ENCODE measurements at places on chromosomes 4 and X.

- no peak for DNase-seq
Observed at GRCh38 chr4:56728512-56728911, 47.4 kb upstream of the HOPX start.

DNA sequence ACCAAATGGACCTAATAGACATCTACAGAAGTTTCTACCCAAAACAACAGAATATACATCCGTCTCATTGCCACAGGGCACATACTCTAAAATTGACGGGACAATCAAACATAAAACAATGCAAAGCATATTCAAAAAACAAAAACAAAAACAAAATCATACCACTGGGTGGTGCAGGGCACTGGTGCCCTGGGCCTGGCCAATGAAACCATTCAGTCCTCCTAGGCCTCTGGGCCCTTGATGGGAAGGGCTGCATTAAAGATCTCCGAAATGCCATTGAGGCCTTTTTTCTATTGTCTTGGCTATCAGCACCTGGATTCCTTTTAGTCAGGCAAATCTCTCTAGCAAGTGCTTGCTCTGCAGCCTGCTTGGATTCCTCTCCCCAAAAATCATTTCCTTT lies 213.9 kb upstream of the ZCCHC13 start:
- no peak for DNase-seq

GRCh38 chr4:82624819-82625218 lies 63.0 kb upstream of the TMEM150C start:
- DNase-seq, result no peak

GRCh38 chrX:18490806-18491555 lies 65.6 kb downstream of the CDKL5 start:
- DNase-seq, result no peak

DNA sequence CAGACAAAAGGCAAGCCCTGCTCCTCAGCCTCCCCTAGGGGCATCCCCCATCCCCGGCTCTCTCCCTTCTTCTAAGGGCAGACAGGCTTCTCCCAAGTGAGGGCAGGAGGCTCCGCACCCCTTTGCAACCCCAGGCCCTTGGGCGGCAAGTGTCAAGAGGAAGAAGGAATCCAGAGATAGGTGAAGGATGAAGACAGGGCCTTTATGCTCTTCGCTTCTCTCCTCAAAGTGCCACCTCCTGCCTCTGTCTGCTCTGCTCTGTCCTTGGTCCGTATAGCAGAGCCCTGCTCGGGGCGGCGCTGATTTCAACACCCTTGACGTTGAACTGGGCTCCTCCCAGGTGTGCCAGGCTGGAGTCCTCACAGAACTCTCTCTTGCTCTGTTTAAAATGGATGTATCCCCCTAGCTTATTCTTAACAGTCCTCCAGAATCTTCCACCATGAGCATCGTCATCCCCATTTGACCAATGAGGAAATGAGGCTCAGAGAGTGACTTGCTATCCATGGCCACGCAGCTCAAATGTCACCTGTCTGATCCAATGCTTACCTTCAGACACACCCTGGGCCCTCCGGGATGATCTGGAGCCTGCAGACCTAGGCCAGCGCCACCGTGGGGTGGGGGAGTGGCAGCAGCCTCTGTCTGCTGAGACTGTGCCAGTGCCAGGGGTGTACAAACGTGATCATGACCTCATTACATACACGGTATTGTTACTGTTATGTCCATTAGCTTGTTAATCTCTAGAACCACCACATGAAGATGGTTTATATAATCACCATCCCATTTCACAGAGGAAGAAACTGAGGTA lies 99.8 kb downstream of the PHKA2 start:
- no peak for DNase-seq

DNA sequence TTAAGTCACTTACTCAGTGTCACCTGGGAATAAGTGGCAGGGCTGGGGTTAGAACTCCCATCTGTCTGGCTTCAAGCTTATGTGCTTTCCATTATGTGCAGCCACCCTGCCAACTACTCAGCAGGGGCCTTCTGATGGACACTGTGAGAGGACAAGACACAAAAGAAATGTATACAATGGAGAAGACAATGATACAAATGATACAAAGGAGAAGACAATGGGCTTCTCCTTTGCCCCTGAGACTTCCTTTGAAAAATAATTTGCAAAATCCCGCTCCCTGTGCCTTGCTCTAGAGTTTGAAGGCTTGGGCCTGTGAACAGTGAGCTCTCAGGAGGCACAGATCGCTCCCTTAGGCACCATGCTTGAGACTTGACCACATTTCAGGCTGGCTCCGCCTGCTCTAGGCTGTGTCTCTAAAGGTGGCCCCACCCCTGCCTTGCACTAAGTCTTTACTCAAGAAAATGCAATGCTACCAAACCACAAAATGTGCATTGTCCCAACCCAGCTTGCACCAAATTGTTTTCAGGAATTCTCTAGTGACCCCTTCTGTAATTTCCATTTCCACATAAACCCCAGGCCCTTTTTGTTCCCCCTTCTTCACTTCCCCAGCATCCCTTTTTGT lies 27.1 kb upstream of the STX18 start:
- DNase-seq, result no peak

DNA sequence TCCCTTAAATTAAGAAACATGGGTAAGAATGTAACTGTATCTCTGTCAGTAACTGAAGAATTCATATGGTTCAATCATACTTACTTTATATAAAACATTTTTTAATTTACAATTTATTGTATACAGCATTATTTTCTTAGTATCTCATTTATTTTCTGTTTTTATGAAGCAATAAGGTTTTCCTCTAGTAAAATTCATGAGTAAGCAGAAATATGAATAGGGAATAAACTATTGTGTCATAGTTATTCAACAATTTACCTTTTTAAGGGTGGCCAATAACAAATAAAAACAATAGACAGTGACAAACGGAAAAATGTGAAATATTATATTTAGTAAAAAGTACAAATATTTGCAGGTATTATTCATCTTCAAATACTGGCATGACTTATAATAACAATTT lies 624.4 kb downstream of the TECRL start:
- no peak for DNase-seq

- DNase-seq, result no peak
Observed at GRCh38 chr4:101304916-101305315, 42.4 kb downstream of the PPP3CA start.

Measured in erythroblast (primary cell).